ENCODE measurements at places on chromosomes 3 and 15. TPM values are rescaled to one million over a fixed set of nuclear protein-coding genes. Genes with fewer than 3 reads are reported as not detected.

Gene ZNF860
- total RNA-seq, result 2.9 TPM

Gene CACNA2D2
- total RNA-seq, result 0.08 TPM

Gene LMCD1
- 13.0 TPM for total RNA-seq

Gene STAC
- 0.08 TPM for total RNA-seq

Gene TAGLN3
- total RNA-seq, result not detected

Gene LRRC49
- 2.7 TPM for total RNA-seq
